Smooth muscle cell of trachea (primary cell): ENCODE measurements at places on chromosomes 3 and 15. TPM values are rescaled to one million over a fixed set of nuclear protein-coding genes. Genes with fewer than 3 reads are reported as not detected.

SMCO1 gene
- not detected in 2 replicates for total RNA-seq

ASB14 gene
- not detected in 2 replicates for total RNA-seq

CCDC51 gene
- 40.0 and 42.8 TPM in 2 replicates for total RNA-seq

LRCH3 gene
- 59.1 and 83.5 TPM in 2 replicates for total RNA-seq

FMN1 gene
- total RNA-seq, result 21.7 and 23.3 TPM in 2 replicates

PRR20G gene
- total RNA-seq, result not detected in 2 replicates

PLOD2 gene
- 66.2 and 73.2 TPM in 2 replicates for total RNA-seq

LRRC34 gene
- 2.0 and 7.9 TPM in 2 replicates for total RNA-seq

DPH6 gene
- total RNA-seq, result 10.9 and 20.9 TPM in 2 replicates

ABHD10 gene
- total RNA-seq, result 41.0 and 42.9 TPM in 2 replicates

TMEM207 gene
- not detected in 2 replicates for total RNA-seq

CHCHD4 gene
- total RNA-seq, result 9.4 and 10.8 TPM in 2 replicates

RETNLB gene
- total RNA-seq, result not detected in 2 replicates

MUC20 gene
- total RNA-seq, result under 0.01 and 0.50 TPM in 2 replicates

LINS1 gene
- 14.1 and 18.6 TPM in 2 replicates for total RNA-seq

SATB1 gene
- 20.2 and 20.8 TPM in 2 replicates for total RNA-seq

CP gene
- 0.33 TPM in 1 of 2 replicates, not detected in the other for total RNA-seq

GP5 gene
- 0.17 TPM in 1 of 2 replicates, not detected in the other for total RNA-seq

PPM1L gene
- 0.87 and 3.0 TPM in 2 replicates for total RNA-seq

NCBP2 gene
- total RNA-seq, result 60.2 and 65.6 TPM in 2 replicates

TRPM1 gene
- total RNA-seq, result not detected in 2 replicates

ADIPOQ gene
- total RNA-seq, result under 0.01 and 0.15 TPM in 2 replicates

MORC1 gene
- total RNA-seq, result not detected in 2 replicates

RASGRP1 gene
- under 0.01 TPM in 2 replicates for total RNA-seq

ZBTB20 gene
- total RNA-seq, result 14.9 and 28.8 TPM in 2 replicates
